H9 (cell line): ENCODE measurements at places on chromosomes 2 and 18.
A peak's percentile ranks its signal among the peaks of the same experiment; 100 is the strongest.

DNA sequence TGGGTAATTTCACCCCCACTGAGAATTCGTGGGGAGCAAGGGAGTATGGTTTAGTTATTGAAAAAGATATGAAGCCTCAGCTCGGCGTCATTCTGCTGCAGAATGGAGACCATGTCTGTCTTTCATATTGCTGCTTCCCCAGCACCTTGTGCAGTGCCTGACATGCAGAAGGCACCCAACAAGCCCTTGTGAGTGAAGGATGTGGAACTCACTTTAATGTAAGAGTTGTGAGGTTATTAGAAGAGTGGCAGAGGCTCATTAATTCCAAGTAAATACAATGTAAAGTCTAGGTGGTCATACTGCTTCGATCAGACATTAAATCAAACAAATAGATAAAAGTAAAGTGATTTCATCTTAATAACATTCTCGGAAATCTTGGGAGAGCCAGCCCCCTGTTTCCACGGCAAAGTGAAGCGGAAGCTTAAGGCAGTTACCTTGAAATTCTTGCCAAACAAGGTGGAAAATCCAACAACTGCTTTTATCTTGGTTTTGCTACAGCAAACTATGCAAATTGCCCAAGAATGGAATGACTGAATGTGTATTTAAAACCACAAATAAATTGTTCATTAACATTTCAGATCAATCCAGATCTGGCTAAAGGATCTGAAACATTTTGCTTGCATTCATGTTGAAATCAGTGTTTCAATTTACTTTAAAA is 9.6 kb downstream of the CFAP221 start:
- DNase-seq: no peak

GRCh38 chr2:227473122-227473461 is 1.1 kb downstream of the AGFG1 start:
- no peak for DNase-seq

GRCh38 chr2:143994961-143995360 is 525.0 kb downstream of the ZEB2 start:
- no peak for DNase-seq

DNA sequence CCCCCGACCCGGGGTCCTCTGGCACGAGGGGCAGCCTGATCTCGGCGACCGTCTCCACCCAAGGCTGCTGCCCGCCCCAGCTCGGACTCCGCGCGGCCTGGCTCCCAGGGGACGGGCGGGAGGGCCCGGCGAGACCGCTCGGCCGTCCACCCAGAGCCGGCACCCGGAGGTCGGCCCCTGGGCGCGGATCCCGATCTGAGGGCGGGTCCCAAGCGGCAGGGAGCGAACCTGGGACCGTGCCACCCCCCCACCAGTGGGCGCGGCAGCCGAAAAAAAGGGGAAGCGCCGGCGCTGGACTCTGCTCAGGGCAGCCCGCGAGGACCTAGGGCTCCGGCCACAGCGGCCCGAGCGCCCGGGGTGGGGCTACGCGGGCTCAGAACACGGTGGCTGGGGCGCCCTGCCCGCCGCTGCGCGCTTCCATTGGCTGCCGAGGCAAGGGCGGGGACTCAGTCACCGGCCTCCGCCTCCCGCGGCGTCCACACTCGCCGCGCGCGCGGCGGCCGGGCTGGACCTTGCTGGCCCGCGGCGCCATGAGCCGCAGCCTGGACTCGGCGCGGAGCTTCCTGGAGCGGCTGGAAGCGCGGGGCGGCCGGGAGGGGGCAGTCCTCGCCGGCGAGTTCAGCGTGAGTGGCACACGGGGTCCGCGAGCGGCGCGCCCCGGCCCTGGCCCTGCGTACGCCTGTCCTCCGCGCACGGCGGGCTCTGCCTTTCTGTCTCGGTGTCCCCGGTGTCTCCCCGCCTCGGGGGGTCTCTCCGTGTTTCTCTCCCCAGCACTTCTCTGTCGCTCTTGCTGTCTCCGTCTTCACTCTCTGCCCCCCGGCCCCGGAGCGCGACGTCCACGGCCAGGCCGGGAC is at the start of gene PTPN18:
Gene PTPN18, plus strand, starts transcription at position 479 of the 854 bp plus-strand sequence. Its CDS starts 52 bp downstream, at position 531.
- peak; percentile 67 for DNase-seq

- no peak for DNase-seq
Observed at GRCh38 chr2:86038291-86039081, 67.2 kb downstream of the POLR1A start.

- peak; percentile 70 for DNase-seq
Observed at GRCh38 chr2:31038385-31038784, 99.9 kb downstream of the GALNT14 start.

- peak; percentile 25 for DNase-seq
Observed at GRCh38 chr2:95350368-95350767, 52.1 kb upstream of the FAHD2A start.

DNA sequence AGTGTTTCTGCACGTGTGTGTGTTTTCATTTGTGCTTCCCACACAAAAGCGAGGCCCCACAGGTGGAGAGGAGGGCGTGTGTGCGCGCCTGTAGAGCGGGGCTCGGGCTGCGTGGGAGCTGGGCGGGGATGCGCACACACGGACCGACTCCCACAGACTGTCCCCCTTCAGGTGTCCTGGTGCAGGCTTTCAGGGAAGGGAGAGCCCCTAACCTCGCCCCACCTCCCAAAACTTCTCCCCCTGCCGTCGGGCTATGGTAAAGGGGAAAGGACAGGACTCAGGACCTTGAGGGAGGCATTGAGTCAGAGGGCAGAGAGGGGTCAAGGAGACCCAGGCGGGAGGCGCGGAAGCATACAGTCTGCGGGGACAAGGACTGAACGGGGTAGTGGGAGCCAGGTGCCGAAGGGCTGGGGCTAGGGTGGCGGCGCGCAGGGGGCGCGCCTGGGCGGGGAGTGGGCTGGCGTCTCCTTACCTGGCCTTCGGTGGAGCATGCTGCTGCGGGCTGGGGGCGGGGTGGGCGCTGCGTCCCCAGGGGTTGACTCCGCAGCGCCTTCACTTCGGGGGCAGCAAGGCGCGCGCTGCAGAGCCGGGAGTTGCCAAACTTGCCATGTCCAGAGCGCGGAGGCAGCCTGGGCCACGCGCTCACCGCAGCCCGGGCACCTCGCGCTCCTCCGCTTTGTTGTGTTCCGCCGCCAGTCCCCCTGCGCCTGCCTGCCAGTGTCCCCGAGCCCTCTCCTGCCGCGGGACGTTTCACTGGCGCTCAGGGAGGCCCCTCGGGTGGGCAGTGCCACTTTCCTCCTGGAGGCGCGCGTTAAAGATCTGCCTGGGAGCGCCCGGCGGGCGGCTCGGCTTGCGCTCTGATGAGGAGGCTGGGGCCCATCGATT is 302.0 kb downstream of the NCKAP5 start:
- DNase-seq: peak; percentile 82

DNA sequence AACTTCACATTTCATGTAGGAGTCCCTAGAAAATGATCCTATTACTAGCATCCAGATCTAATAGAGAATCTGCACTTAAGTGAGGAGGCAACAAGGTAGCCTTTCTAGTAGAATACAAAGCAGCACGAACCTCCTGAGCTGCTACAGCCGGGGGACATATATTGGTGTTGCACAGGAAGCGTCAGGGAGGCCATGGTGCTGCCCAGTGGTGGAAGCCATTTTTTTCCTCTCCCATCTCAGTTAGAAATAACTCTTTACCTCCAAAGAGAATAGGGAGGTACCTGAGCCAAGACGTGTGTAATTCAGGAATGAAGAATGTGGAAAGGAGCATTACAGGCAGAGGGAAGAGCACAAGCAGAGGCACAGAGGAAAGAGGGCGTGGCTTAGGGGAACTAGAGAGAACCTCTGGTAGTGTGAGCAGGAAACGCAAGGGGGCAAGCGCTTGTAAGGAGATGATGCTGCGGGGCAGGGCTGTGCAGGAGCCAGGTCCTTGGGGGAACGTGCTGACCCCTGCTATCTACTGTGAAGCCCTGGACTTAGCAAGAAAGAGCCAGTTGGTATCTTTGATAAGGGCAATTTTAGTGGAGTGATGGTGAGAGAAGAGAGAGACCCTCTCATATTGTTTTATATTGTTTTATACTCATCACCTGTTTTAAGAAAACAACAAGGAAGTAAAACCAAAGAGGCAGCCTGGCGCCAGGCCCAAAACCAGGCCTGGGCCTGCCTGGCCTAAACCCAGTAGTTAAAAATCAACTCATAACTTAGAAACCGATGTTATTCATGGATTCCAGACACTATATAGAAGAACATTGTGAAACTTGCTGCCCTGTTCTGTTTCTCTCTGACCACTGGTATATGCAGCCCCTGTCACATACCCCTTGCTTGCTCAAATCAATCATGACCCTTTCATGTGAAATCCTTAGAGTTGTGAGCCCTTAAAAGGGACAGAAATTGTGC is 50.0 kb upstream of the TTC39C start:
- no peak for DNase-seq

- DNase-seq: no peak
Observed at GRCh38 chr2:232580648-232580981, 30.1 kb downstream of the EIF4E2 start.

DNA sequence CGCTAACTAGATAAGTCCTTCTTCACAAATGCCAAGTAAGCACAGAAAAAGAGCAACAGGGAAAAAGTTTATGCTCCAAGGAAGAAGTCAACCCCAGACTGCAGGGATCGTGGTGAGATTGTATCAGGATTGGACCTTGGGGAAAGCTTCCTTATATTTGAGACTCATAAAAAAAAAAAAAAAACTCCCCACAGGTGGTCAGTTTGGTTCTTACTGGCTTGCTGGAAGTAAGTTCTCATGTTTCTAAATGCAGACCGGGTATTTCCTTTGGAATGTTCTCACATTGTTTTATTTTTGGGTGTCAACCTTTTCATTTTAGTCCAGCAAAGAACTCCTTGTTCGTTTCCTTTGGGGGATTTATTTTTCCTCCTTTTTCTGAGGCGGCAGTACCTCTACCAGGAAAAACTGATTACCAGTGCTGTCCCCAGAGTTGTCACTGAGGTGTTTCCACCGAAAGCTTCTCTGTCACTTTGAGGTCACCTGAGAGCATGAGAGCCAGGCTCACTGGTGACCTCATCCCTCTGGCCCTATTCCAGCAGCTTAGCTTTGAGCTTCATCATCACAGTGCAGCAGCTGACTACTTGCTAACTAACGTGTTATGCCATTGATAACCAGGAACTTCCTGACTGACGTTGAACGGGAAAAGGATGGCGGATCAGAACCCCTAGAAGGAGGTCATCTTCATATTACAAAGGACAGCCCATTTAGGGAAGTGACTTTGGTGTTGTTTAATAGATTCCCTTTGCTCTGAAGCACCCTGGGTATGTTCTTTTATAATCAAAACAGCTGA is 16.8 kb upstream of the ATP8B1 start:
- DNase-seq: no peak

DNA sequence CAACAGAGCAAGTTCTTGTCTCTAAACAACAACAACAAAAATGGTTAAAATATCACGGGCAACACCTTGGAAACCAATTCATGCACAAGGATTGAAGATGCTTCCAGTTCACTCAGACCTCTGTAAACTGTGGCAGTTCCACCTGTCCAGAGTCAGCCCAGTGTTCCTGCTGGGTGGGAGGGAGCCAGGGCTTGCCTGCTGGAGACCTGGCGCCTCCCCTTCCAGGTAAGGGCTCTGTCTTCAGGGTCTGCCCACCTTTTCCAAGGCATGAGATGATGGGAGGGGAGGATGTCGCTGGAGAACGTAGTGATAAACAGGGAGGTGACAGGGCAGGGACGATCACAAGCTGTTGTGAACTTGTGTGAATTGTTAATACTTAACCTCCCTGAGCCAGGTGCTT is 9.8 kb upstream of the GPC1 start:
- peak; percentile 12 for DNase-seq

DNA sequence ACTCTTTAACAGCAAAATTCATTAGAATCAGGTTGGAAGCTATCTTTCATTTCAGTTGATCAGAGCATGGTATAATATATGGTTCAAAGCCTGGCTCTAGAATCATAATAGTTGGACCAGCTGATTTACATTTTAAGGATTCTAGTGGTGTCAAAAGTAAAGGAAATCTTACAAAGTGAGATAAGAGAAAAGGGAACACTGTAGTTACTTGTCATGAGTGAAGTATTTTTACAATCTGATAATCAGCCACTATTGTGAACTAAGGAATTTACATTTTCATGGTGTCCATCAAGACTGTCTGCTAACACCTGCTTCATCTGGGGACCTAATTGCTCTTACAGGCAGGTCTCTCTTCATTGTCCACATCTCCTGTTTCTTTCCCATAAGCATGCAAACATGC is 161.1 kb downstream of the SLC39A10 start:
- DNase-seq: no peak

DNA sequence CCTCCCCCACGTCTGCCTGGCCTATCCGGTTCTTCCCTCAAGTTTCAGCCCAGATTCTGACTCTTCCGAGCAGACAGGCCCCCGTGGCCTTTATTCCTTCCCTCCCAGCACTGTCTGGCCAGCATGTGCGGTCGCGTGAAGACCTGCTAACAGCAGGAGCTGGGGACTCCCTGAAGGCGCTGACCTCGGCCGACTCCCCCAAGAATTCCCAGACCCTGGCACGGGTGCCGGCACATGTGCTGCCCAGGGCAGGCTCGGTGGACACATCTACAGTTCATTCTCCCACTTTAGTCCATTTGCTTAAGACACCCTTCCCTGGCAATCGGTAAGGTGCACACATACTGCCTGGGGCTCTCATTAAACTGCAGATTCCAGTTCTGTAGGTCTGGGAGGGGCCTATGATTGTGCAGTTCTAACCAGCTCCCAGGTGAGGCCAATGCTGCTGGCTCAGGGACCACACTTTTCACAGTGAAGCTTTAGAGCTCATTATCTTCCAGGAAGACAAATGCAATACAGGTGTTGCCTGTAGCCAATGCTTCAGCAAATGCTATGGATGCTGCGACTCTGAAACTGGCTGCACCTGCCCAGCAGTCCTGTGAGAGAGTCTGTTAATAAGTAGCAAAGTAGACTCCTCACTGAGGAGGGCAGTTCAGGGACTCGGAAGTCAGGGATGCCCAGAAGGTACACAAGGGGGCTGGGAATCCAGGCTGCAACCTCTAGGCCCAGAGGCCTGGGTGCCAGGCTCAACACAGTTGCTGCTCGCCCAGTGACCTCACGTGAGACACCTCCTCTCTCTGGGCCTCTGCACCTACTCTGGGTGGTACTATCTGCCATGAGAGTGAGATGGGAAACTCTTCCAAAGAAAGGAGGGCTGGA is 45.4 kb upstream of the TAF1B start:
- DNase-seq: no peak

DNA sequence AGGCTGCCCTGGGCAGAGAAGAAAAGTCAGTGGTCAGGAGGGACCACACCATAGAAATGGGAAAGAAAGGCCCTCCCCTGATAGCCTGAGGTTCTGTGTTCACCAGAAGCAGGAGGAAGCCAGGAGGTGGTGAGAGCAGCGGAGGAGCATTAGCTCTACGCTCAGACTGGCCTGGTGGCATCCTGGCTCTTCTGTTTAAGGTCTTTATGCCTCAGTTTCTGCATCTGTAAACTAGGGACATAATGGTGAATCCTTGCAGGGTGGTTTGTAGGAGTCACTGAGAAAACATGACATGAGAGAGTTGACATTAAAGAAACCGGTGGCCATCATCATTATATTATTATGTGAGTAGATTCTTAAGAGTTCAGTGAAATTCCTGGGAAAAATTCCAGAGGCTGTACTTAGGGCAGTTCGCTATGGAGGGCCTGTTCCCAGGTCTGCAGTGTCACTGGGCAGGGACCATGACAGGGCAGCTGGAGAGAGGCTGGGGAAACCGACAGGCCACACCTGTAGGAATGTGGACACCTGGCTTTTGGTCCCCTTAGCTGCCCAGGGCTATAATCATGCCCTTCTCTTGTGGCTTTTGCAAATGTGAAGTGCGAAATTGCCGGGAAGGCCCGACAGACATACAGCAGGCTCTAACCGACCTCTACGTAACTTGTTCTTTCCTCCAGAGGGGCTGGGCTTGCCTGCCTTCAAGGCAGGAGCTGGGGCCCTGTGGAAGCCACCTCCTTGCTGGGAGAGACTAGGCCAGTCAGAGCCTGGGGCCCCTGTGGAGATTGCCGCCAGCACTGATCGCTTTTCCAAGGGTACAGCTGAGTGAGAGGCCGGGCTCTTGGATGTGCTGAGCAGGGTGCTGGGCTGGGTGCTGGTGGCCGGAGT is 31.0 kb downstream of the GLI2 start:
- DNase-seq: peak; percentile 43

GRCh38 chr18:60017371-60017770 is 117.6 kb downstream of the PMAIP1 start:
- DNase-seq: no peak
